ENCODE measurements at places on chromosomes 11 and 22.

DNA sequence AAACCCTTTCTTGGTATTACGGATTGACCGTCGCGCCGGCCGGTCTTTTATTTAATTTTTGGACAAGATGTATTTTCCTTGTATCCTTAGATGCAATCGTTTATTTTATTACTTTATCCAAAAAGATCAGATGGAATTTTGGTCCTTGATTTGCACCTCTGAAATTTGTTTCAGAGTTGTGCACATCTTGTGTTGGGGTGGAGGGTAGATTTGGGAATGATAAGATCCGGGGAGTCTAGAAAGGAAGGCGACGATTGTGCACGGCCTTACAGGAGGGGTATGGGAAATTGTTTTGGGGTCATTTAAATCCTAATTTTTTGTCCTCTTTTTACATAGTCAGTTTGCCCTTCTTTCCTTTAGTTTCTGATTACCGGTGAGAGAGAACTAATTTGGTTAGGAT lies 1.4 kb downstream of the KDM2A start:
- no peak for DNase-seq

DNA sequence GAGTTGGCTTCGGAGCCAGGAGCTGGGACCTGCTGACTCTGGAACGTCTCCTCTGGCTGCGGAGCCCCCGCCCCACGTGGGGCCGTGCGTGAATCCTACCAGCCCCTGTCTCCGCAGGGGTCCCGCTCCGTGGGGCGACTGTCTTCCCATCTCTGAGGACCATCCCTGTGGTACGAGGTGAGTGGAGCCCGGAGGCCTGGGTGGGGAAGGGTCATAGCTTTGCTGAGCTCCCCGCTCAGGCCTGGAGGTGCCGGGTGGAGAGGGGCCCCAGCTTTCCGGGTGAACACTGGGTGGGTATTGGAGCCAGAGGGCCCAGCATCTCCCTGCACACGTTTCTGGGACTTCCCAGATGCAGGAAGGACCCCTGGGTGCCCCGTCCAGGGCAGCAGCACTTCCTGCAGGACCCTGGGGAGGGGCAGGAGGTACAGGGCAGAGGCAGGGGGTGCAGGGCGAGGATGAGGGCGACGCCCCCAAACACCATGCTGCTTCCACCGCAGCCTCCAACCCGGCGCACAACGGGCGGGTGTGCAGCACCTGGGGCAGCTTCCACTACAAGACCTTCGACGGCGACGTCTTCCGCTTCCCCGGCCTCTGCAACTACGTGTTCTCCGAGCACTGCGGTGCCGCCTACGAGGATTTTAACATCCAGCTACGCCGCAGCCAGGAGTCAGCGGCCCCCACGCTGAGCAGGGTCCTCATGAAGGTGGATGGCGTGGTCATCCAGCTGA lies 3.8 kb downstream of the MUC5AC start:
- DNase-seq: no peak

DNA sequence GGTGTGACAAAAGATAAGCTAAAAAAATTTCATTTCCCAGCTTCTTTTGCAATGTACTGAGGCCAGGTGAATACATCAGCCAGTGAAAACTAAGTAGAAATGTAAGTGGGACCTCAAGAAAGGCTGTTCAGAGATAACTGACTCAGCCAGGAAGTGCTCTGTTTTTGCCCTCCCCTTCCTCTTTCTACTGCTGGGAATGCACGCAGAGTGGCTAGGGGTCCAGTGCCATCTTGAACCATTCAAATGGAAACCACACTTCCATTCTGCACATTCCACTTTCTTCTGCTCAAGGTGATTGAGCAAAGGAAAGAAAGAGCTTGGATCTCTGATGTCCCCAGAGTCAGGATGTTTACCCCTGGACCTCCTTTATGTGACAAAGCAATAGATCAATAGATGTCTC lies 27.8 kb upstream of the LMO2 start:
- no peak for DNase-seq

DNA sequence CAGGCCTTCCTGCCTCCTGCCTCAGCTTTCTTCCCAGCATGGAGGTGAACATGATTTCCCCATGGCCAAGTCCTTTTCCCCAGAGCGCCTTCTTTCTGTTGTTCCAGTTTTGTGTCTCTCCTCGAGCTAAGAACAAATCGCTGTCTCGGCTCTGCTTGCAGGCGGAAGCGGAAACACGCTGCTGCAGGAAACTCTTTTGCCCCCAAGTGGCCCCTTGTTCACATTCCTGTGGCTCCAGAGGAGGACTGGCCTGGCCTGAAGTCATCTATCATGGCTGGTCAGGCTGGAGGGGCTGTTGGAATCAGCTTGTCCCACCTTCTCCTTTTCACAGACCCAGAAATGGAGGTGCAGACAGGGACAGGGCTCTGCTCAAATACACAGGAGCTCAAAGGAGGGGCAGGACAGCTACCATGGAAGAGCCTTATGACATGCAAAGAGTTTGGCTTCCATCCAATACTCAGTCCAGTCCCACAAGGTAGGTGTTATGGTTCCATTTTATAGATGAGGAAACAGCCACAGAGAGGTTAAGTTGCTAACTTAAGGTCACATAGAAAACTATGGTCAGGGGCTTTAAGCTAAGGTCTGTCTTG lies 182.2 kb upstream of the SYT13 start:
- DNase-seq: no peak

DNA sequence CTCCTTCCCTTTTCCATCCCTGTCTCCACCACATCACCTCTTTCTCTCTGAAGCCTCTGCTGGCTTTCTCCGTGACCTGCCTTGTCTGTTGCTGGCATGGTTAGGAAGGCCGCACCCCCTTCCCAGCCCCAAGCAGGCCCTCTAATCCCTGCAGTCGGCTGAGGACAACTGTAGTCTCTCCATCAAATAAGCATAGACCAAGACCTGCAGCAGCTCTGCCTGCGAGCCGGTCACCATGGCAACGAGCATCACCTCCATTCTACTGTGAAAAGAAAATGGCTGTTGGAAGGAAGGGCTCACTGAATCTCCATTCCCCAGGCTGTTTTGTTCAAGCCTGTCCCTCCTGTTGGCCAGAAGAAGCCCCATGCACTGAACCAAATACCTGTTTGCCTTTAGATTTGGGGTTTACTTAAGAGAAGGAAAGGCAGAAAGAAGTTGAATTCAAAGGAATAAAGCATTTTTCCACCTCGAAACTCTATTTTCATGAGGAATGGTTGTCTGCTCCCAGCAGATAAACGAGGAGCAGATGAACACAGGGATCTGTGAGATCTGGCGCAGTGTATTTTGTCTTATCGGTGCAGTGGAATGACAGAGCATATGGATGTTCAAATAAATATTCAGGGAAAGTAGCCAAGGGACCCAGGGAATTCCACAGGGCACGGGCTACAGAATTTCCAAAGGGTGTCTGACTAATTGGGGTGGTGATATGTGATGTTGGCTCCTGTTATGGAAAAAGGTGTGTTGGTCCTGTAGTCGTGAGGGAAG lies 113.1 kb upstream of the TTC12 start:
- no peak for DNase-seq

DNA sequence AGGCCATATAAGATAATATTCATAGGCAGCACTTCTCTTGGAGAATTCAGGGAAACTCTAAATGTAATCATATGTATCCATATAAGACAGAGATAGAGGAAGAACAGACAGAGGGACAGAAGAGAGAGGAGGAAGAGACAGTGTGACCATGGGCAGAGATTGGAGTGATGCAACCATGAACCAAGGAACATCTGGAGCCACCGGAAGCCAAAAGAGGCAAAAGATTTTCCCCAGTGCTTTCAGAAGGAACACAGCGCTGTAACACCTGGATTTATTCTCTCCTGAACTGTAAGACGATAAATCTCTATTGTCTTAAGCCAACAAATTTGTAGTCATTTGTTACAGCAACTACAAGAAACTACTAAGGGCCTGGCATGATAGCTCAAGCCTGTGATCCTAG lies 57.7 kb downstream of the GAB2 start:
- DNase-seq: no peak

- no peak for DNase-seq
Measured at GRCh38 chr11:2699185-2699530, 636 bp downstream of the KCNQ1OT1 start.

- no peak for DNase-seq
Measured at GRCh38 chr11:73582653-73583052, 15.3 kb downstream of the FAM168A start.

- DNase-seq: peak; percentile 49
Measured at GRCh38 chr11:2258501-2259465, 11.6 kb downstream of the ASCL2 start.

Data from activated CD8-positive, alpha-beta memory T cell treated with anti-CD3 and anti-CD28 coated beads for 24 hours (primary cell).